SJCRH30 (cell line): ENCODE measurements at places on chromosomes 3 and 15. TPM values are rescaled to one million over a fixed set of nuclear protein-coding genes. Genes with fewer than 3 reads are reported as not detected.

Gene MAP1A
- total RNA-seq = 10.1 and 10.3 TPM in 2 replicates

Gene ZNF80
- 0.04 TPM in 1 of 2 replicates, not detected in the other for total RNA-seq

Gene RASGRP1
- total RNA-seq = 1.4 and 1.9 TPM in 2 replicates

Gene ALDH1A2
- total RNA-seq = 8.9 and 12.6 TPM in 2 replicates

Gene CILP
- 0.05 TPM in 1 of 2 replicates, not detected in the other for total RNA-seq

Gene CACNA2D2
- not detected in 2 replicates for total RNA-seq

Gene CPN2
- total RNA-seq = not detected in 2 replicates

- no peak for DNase-seq
Observed at GRCh38 chr15:38004218-38004861, 69.9 kb downstream of the TMCO5A start.

GRCh38 chr3:84836961-84837360, 121.8 kb upstream of the CADM2 start:
- DNase-seq = peak; percentile 56

- no peak for DNase-seq
Observed at GRCh38 chr15:47813748-47814384, 96.6 kb downstream of the SEMA6D start.

DNA sequence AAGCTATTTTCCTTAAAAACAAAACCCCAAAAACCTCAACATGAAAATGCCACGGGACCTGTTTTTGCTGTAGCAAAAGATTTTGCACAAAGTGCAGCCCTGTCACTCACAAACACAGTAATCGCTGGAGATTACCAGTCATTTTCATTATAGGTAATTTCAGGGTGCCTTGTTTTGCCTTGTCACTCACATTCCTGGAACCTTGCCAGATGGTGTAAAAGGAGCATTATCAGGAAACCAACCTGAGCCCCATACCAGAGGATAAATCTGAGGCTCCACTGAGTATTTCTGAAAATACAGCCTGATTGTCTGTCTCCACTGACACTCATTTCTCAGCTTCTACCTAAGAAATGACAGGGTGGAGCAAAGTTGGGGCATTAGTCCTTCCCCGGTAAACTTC, 791.3 kb upstream of the LMCD1 start:
- DNase-seq = no peak

GRCh38 chr3:38707730-38708129, 58.2 kb upstream of the SCN5A start:
- peak; percentile 17 for DNase-seq

DNA sequence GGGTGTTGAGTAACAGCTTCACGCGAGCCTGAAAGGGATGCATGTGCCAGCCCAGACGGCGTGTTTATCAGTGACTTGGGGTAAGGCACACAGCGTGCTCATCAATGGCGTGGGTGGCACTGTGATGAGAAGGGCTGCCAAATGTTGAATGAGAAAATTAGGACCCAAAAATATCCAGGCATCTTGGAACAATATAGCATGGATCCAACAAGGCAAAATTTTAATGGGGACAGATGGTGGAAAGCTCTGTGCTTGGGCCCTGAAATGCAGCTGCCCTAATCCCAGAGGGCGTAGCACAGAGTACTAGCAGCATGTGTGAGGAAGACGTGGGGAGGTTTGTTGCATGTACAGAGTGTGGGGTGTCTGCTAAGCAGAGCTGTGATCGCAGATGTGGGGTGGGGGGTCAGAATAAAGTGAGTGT, 48.9 kb downstream of the SSUH2 start:
- no peak for DNase-seq

DNA sequence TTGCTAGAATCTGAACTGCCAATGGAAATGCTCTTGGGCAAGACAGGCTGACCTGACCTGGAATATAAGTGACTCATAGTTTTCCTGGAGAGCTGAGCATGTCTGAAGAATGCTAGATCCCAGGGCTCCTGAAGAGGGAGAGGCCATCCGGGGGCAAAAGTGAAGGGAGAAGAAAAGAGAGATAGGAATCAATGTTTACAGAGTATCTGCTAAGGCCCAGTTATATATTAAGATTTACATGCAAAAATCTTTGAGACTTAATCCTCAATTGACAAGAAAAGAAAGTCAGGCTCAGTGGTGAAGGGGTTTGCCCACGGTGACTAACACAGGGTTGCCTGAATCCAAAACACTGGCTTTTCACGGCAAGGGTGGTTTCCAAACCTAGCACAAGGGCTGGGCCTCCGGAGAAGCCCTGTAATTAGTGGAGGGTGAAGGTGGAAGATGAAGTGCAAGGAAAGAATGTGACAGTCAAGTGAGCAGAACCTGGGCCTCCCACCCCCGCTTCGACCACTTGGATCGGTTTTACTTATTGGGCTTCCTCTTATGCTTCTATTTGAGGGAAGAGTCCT, 91.7 kb upstream of the FGF12 start:
- DNase-seq = no peak

- DNase-seq = no peak
Observed at GRCh38 chr3:184336547-184337398, 627 bp upstream of the FAM131A start.

DNA sequence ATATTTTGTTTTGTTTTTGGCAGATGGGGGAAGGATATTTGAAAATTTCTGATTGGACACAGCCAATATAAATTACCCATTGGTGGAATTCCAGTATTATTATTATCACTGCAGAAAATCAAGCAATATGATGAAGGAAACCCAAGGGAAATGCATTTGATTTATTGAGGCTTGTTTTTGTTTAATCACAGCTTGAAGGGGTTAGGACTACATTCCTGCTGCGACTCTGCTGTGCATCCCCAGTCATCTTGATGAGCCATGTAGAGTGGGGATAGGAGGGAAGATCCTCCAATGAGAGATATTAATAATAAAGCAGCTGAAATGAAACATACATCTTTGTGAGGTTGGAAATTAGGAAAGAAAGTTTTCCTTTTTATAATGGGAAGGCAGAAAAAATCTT, 208.6 kb downstream of the GAP43 start:
- DNase-seq = no peak

DNA sequence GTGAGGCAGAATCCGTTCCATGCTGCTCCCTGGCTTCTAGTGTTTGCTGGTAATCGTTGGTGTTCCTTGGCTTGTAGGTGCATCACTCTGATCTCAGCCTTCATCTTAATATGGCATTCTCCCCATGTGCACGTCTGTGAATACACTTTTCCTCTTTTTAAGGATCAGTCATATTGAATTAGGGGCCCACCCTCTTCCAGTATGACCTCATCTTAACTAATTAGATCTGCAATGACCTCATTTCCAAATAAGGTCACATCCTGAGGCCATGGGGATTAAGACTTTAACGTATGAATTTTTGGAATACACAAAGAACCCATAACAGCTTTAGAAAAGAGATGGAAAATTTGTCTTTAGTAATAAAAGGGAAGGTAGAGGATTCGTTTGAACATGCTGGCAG, 34.1 kb upstream of the MASP1 start:
- DNase-seq = no peak

- DNase-seq = no peak
Observed at GRCh38 chr3:134328846-134329245, 45.4 kb downstream of the AMOTL2 start.

- DNase-seq = peak; percentile 60
Observed at GRCh38 chr3:139764936-139765335, 87.2 kb upstream of the NMNAT3 start.

DNA sequence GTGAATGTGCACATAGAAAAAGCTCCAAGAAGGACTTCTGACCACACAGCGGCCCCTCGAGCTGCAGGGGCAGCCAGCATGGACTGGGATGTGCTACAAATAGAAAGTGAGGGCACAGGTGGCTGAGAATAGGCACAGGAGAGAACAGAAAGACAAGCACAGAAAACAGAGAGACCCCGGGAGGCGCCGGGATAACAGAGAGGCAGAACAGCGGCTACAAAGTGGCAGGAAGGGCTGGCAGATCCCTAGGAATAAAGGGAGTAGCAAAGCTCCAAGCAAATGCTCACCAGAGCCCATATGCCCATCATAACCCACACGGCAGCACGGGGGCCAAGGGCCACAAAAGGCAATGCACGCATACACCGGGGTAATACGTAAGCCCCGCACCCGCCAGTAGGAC, 201.7 kb upstream of the NSMCE3 start:
- DNase-seq = no peak

- no peak for DNase-seq
Observed at GRCh38 chr15:70320482-70320881, 222.8 kb upstream of the TLE3 start.

DNA sequence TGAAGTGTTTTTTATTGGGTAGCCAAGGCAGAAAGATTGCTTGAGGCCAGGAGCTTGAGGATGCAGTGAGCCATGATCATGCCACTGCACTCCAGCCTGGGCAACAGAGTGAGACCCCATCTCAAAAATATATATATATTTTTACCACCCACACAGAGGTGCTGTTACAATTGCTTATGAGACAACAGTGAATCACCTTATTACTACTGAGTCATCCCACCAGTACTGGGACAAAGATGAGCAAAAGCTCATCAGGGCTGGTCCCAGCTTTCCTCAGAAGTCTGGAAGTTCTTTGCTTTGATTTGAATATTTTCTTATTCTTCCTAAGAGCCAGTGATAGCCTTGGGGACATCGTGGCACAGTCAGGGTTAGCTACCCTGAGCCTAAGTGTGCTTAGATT, 207.7 kb downstream of the SOX2 start:
- no peak for DNase-seq

GRCh38 chr15:32991619-32992111, 202.8 kb downstream of the FMN1 start:
- no peak for DNase-seq

DNA sequence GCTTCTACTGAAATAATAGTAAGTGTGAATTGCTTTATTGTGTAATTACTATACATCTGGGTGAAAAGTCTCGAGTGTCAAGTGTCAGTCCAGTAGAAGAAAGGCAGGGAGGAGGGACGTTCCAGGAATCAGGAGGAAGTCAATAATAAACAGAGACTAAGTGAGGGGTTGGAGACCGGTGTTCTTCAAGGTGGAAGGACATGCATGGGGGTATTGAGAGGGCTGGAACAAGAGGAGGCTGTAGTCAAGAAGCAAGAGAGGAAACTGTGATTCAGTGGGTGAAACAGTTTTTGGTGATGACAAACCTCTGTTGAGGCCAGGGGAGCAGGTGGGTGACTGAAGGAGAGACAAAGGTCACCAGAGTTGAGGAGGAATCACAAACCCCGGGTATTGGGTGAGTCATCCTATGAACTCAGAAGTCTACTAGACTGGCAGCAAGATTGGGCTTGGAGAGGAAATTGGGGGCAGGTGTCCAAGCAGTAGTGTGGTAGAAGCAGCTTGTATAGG, 11.6 kb upstream of the SCAMP5 start:
- DNase-seq = peak; percentile 77

- peak; percentile 56 for DNase-seq
Observed at GRCh38 chr15:97903971-97904572, 56.4 kb upstream of the ARRDC4 start.
